ENCODE measurements at places on chromosomes 5 and 9.

DNA sequence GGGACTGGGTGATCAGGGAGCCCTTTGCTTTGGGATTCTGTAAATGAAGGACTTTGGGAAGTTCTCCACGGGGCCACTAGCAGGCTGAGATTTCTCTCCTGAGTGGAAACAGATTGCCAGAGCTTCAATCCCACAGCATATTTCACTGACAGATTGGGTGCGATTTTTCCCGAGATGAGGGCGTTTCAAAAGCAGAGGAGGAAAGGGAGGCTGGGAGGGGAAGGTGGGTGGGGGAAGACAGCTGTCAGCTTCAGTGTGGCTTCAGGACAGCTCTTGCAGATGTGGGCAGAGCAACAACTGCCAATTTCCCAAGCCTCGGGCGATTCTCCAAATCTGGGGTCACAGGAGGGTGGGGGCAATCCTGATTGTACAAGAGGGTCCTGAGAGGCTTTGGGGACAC is 258.5 kb upstream of the ADRA1B start:
- no peak for DNase-seq

DNA sequence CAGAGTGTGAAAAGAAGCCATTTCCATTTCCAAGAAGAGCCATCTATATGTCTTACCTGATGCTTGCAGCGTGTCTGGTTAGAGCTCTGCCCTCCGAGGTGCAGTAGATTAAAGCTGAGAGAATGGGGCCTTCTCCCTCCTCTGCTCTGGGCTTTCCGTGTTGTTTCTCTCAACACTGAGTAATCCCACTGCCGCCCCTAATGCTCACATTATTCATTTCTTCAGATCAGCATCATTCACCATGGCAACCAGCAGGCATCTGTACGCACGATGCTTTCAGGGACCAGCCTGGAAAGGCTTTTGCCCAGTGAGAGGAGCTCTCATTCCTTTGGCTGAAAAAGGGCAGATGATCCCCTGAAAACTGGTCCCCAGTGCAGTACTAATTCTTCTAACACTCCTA is 79.6 kb downstream of the CYFIP2 start:
- DNase-seq = no peak

- DNase-seq = no peak
These were observed 39.7 kb upstream of the NIPBL start for GRCh38 chr5:36836831-36837230.

- DNase-seq = no peak
These were observed 1.1 kb upstream of the SPIN1 start for GRCh38 chr9:88387036-88387551.

- DNase-seq = no peak
These were observed 162.9 kb downstream of the NXNL2 start for GRCh38 chr9:88697764-88698432.

GRCh38 chr5:146068206-146068605 is 37.2 kb downstream of the PLAC8L1 start:
- DNase-seq = no peak

DNA sequence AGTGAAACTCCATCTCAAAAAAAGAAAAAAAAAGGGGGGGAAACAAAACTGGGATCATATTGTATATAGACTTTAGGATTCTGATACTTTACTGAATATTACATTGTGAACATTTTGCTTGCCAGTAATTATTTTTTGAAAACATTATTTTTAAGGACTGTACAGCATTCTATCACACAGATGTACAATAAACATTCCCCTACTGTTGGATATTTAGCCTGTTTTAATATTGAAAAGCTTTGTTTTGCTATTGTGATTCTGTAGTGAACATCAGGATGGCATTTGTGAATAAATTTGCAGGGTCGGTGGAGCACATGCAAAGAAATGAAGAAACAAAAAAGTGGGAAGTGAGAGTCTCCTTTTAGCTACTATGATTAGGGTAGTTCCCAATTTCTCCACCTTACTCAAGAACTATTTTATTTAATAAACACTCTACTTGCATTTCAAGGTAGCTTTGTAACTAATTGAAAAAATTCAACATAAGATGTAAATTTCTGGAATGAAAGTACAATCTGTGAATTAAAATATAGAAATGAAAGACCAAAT is 18.7 kb downstream of the RASGRF2 start:
- DNase-seq = no peak

DNA sequence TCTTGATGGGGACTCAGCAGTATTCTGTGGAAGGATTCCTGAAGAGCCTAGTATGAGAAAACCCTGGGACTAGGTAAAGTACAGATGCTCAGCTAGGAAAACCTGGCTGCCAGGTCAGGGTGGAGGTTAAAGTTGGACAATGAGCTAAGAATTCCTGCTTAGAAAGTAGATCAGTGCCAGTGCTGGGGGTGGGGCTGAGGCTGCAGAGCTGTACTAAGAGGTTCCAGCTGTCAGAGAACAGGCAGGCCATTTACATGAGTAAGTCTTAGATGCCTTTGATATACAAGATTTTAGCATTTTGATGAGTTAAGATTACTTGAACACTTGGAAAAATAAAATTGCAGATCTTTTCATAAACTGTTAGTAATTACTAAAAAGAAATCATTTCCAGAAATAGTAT is 332.3 kb upstream of the NUDT12 start:
- DNase-seq = no peak

GRCh38 chr9:126127591-126127990 is 199.0 kb upstream of the MVB12B start:
- no peak for DNase-seq
